Cortex of kidney (tissue), 1 donor: ENCODE measurements at places on chromosomes 4 and X.

DNA sequence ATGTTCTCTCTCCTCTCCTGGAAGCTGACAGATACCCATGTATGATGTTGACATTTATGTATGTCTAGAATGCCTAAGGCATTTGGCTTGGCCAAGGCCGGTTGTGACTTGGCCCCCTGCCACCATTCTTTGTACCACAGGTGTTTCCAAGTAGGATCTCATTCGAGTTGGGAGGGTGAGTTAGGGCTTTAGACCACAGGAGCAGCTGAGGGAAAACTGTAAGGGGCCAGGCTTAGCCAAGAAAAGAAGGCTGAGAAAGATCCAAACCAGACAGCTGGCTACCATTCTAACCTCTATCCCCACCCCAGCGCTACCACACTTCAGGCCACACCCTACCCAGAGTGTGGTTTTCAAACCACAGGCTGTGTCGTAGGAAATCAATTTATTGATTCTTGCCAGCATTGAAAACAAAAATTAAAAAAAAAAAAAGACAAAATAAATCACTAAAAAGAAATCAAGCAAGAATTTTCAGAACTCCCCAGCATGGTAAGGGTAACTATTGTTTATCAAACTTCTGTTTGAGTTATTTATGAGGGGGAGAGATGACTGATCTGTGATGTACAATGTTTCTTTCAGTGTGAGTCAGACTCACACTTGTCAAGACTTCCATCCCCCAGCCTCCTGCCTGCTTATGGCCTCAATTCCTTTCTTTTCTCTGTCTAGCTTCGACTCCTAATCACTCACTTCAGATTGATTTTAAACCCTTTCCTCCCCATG, 9.9 kb downstream of the TMSB4X start:
- no peak for DNase-seq

DNA sequence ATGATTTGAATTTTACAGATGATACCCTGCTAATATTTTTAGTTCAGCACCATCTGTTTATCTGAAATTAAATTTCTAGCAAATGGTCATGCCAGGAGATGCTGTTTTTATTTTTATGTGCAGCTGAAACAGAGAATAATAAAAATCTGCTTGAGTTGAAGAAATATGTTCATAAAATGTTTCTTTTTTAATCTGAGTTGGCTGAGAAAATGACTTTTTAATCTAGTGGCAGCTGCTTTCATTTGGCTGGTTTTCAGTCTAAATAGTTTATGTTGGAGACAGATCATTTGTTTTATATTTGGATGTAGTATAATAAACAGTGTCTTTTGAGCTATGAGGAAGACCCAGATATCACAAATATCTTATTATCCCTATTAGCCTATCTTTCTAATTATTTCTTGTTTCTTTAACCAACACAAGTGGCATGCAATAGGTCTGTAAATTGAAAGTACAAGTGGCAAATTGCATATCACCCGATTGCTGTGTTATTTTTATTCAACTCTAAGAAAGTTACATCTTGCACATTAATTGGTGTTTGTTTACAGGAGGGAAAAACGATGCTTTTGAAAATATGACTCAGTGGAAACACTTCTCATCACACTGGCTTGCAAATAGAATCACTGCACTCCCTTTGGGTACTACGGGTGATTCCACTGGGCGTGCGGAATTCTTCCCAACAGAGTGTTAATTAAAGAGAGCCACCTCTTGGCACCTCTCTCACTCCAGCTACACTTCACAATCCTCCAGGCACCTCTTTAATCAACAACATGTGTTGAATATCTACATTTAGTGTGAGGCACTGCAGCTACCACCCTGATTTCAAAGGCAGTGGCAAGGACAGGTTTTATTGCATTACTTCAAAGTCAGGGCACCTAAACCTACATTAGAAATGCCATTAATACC, 51.7 kb upstream of the AP1S2 start:
- DNase-seq, result no peak

DNA sequence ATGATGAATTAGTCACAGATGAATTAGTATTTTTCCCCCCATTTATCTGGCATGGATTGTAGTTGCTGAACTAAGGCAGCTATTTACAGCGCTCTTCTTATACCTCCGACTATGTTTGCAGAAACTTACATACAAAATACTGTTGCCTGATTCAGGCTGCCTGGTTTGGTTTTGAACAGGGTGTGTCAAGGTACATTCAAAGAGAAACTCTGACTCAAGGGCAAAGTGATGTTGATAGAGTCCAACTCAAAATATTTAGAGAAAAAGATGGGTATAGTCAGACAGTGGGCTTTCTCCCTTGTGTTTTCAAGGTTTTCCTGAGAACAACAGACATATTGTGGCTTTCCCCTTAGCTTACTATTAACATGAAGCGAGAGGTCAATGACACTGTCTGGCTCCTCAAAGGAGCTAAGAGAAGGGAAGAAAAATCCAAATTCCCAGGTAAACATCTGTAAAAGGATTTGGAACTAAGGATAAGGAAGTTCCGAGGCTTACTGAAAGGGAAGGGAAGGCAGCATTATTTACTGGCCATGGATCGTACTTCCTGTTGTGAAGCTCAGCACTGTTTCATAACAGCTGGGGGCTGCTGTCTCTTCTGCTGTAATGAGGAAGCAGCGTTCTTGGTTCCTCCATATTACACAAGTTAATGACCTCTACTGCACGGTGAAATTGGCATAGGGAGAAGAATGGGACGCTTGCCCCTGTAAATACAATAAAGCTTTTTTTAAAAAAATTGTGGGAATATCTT, 30.9 kb downstream of the FAM9C start:
- DNase-seq, result no peak

- no peak for DNase-seq
Observed at GRCh38 chrX:121356139-121356849, 308.9 kb downstream of the GLUD2 start.

- no peak for DNase-seq
Observed at GRCh38 chrX:122813876-122814275, 370.2 kb upstream of the GRIA3 start.

GRCh38 chr4:166165829-166166420, 292.9 kb downstream of the TLL1 start:
- no peak for DNase-seq

DNA sequence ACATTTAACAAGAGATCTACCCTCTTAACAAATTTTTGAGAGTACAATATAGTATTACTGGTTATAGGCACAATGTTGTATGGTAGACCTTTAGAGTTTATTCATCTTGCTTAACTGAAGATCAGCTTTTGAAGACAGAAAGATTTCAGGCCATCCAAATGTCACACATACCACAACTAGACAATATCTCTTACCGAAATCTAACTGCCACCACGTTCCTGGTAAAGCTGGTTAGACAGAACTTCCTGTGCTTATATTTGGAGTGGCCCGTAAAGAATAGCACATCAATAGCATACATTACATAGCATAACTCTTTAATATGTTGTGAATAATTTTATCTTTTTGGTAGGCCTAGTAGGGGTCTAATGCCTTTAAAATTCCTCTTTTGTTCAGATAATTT, 29.8 kb upstream of the ARHGEF6 start:
- no peak for DNase-seq

DNA sequence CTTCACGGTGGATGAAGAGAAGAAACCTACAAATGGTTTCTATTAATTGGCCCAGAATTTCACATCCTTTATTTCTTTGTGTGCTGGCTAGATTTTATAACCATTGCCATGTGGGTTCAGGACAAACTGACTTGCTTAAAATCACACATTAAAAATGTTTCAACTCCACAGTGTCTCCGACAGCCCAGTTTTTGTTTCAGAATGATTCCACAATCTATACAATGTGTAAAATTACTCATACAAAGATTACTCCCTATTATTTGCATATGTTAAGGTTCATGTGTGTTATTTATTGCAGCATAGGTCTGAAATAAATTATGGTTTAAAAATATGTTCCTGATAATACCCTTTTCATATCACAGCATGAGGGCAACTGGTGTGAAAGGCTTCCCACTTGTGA, 20.6 kb downstream of the DCHS2 start:
- no peak for DNase-seq

DNA sequence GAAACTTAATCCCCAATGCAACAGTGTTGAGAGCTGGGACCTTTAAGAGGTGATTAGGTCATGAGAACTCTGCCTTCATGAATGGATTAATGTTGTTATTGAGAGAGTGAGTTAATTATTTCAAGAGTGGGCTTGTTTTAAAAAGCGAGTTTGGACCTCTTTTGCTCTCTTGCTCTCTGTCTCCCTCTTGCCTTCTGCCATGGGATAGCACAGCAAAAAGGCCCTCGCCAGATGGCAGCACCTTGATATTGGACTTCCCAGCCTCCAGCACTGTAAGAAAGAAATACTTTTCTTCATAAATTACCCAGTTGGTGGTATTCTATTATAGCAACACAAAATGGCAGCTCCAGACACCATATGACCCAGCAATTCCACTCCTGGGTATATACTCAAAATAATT, 7.0 kb upstream of the ATP6AP2 start:
- DNase-seq, result no peak

DNA sequence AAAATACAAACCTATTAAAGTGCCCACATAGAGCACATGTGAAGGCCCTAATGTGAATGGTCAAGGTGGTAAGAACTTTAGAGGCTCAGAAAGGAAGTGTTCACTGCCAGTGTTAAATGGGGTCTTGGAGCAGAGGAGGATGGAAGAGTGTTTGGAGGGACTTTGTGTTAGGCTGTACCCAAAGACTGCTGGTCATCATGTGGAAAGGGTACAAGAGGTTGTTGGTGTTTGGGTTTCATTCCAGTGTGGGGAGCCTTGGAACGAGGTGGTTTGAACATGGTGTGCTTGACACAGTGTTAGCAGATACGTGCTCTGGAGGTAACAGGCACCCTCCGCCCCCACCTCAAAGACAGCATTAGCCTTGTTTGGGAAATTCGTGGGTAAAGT, 73.1 kb downstream of the RAPGEF2 start:
- no peak for DNase-seq

- no peak for DNase-seq
Observed at GRCh38 chrX:118550792-118551191, 55.2 kb downstream of the DOCK11 start.

DNA sequence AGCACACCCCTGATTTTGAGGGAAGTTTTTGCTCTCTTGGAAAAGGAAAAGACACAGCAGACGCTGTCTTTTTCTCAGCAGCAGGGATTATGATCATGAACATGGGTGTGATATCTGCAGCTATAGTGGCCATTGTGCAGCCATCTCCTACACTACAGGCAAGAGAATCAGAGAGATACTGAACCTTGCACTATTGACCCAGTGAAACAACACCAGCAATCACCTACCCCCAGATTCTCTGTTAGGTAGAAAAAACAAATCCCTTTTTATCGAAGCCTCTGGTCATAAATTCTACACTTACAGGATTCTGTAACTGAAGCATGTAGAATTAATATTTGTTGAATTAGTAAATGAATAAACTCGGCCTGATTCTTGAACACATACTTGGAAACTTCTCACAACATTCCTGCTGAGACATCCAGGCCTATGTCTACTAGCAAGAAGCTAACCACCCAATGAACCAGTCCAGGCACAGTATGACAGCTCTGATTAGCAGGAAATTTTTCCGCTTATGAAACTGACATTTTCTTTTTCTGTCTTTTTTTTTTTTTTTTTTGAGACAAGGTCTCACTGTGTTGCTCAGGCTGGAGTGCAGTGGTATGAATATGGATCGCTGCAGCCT, 5.0 kb upstream of the AFAP1 start:
- no peak for DNase-seq

DNA sequence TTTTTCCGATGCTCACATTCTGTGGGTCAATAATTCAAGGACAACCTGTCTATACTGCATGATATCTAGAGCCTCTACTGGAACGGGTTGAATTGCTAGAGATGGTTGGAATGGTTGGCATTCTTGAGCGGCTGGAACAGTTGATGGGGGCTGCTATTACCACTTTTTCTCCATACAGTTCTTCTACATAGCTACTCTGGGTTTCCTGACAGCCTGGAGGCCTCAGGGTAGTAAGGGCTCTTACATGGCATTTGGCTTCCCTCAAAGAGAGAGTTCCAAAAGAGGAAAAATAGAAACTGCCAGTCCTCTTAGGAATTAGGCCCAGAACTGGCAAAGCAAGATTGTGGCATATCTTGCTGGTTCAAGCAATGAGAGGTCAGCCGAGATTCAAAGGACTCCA, 53.1 kb downstream of the NAA11 start:
- DNase-seq, result no peak

GRCh38 chr4:11230866-11231265, 197.8 kb downstream of the HS3ST1 start:
- DNase-seq, result no peak

DNA sequence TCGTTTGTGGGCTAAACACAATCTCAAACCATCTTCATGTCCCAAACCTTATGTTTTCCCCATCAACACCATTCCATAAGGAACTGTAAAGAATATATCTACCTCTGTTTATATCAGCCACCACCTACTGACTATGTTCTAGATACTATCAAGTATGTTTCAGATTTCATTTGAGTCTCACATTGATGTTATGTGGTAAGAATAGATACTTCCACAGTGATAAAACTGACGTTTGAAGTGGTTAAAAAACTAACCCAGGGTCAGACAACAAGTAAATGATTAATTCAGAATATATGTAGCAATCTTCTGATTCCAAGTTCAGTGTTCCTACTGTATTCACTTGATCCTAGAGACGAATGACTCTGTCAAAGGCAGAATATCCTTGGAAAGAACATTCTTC, 156.8 kb upstream of the RASGEF1B start:
- DNase-seq, result no peak

DNA sequence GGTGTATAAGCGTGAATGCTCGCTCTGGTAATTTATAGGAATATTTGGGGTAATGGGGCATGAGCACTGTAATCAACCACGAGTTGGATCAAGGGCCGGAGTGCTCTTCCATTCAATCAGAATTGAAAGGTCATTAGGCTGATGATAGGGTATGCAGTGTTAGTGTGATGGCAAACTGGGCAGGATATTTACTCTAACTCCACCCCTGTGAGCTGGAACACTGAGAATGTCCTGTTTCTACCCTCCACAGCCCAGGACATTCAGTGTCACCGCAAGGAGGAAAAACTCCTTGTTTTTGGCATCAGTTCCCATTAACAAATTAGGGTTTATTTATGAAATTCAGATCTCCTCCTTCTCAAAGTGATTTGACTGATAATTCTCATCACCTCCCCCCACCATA, 137.8 kb downstream of the HS6ST2 start:
- no peak for DNase-seq

DNA sequence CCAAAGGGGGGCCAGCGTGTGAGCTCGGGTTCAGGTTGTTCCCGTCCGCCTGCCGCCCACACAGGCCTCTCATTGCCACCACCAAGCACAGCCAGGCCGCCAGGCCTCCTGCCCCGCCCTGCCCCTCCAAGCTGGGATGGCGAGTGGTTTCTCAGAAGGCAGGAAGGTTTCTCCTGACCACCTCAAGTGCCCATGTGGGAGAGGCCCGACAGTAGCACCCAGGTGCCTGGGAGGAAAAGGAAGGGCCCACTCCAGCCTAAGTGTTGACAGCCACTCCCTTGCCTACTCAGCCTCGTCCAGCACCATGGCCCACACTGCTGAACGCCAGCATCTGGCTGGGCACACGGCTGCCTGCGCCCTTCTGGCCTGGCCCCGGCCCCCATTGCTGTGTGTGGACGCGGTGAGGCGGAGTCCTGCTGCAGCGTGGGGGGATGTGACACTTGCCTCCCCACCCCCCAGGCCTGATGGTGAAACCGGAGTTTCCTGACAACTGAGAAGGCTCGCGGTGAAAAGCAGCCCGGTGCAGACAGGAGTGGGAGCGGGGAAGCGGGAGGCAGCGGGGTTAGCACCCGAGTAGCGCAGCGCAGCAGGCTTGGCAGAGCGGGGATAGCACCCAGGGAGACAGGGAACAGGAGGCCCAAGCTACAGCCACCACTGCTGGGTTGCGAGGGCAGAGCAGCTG, 19.2 kb downstream of the FLNA start:
- DNase-seq, result no peak
